ENCODE measurements at places on chromosomes 12 and 14. TPM values are rescaled to one million over a fixed set of nuclear protein-coding genes. Genes with fewer than 3 reads are reported as not detected.
A peak's percentile ranks its signal among the peaks of the same experiment; 100 is the strongest.

The ST8SIA1 gene
- total RNA-seq: 0.14 TPM

The ADAM20 gene
- total RNA-seq: 0.14 TPM

The AHNAK2 gene
- 121 TPM for total RNA-seq

The REP15 gene
- total RNA-seq: 1.3 TPM

The TSPAN9 gene
- total RNA-seq: 18.5 TPM

The PRKCH gene
- total RNA-seq: 10.5 TPM

The PPM1H gene
- total RNA-seq: 20.3 TPM

The KLHDC1 gene
- total RNA-seq: 1.9 TPM

The SLC39A2 gene
- total RNA-seq: 0.25 TPM

The KIF26A gene
- 0.48 TPM for total RNA-seq

The CLEC6A gene
- total RNA-seq: not detected

The SPX gene
- total RNA-seq: 9.4 TPM

The SLC17A8 gene
- total RNA-seq: under 0.01 TPM

The IL22 gene
- total RNA-seq: not detected

The ALDH1L2 gene
- 15.0 TPM for total RNA-seq

The DTX3 gene
- 34.1 TPM for total RNA-seq

The P2RX2 gene
- total RNA-seq: not detected

The MIP gene
- total RNA-seq: not detected

The GPRC5A gene
- 28.7 TPM for total RNA-seq

- peak; percentile 42 for DNase-seq
Observed at GRCh38 chr12:7079826-7080125, 12.5 kb downstream of the C1R start.

GRCh38 chr12:47032644-47033043, 46.8 kb upstream of the PCED1B start:
- DNase-seq: no peak

DNA sequence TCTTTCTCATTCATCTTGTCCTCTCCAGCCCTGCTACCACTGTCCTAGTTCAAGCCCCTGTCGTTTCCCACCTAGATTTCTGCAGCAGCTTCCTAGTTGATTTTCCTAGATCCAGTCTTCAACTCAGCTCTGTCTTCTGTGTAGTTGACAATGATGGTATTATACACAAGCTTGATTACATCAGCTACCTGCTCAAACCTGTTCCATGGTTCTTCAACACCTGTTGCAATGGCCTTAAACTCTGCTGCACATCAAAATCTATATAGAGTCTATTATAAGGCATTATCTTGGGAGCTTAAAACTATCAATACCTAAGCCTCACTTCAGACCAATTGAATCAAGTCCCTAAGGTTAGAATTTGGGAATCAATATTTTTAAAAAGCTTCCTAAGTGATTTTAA, 71.7 kb upstream of the PELI2 start:
- no peak for DNase-seq

DNA sequence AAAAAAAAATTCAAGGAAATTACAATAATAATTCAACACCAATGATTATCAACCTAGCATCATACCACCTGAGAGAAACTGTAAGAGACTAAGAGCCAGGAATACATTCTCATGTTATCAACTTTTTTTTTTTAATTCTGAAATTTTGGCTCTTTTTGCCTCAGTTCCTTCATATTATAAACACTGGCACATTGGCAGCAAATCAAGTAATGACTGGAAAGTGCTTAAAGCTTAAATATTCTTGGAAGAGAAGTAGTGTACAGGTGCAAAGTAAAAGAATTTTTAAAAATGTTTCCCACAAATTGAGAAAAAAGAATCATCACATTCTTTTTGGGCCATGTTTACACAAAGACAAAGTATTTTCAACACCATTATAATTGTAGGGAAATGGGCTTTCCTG, 296.9 kb upstream of the SOX5 start:
- DNase-seq: no peak

GRCh38 chr14:93510056-93510455, 79.3 kb downstream of the UNC79 start:
- DNase-seq: no peak

GRCh38 chr12:122062832-122063693, 15.5 kb upstream of the MLXIP start:
- no peak for DNase-seq

GRCh38 chr12:50309950-50310349, 26.6 kb upstream of the LIMA1 start:
- no peak for DNase-seq

- no peak for DNase-seq
Observed at GRCh38 chr12:124387528-124387911, 92.6 kb downstream of the RFLNA start.

- DNase-seq: no peak
Observed at GRCh38 chr12:43425361-43425760, 126.6 kb downstream of the ADAMTS20 start.

- no peak for DNase-seq
Observed at GRCh38 chr12:112530941-112531340, 112.2 kb downstream of the PTPN11 start.

GRCh38 chr12:16606201-16606849, 363 bp upstream of the LMO3 start:
- no peak for DNase-seq

- no peak for DNase-seq
Observed at GRCh38 chr12:119949145-119949544, 39.9 kb upstream of the BICDL1 start.

- no peak for DNase-seq
Observed at GRCh38 chr12:124725597-124726237, 137.9 kb downstream of the SCARB1 start.

- no peak for DNase-seq
Observed at GRCh38 chr14:76644855-76645518, 116.3 kb upstream of the VASH1 start.

- no peak for DNase-seq
Observed at GRCh38 chr14:91229005-91229382, 15.5 kb downstream of the GPR68 start.

GRCh38 chr14:38536376-38537038, 280.6 kb upstream of the CLEC14A start:
- no peak for DNase-seq

GRCh38 chr12:96571101-96571862, 81.9 kb downstream of the CFAP54 start:
- no peak for DNase-seq

DNA sequence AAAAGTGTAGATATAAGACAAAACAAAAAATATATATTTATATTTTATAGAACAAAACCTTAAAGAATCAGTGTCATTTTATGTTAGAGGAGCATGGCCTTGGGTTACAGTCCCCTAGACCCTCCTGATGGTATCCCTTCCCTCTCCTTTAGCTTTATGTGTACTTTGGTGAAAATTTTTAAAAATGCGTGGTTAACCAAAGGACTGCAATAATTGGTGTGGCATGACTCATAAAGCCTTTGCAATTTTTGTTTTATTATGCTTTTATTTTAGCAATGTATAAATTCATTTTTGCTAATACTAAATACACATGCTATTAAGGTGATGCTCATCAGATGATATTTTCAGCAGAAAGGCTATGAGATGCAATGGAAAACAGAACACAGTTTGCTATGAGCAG, 264.4 kb downstream of the SYT1 start:
- no peak for DNase-seq

DNA sequence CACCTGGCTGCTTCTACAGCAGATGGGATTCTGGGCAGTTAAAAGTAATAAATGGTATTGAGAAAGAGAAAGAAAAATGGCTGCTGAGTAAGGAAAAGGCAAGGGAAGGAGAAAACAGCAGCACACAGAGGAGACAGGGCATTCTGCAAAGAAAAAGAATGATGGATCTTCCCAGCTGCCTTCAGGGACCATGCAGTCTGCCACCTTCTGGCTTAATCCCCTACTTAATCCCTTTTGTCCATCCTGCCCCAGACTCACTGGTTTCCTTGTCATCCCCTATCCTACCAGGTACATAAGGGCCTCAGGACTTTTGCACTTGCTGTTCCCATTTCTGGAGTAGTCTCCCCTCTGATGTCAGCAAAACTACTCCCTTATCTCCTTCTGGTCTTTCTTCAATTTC, 107.6 kb downstream of the GAS2L3 start:
- no peak for DNase-seq

GRCh38 chr12:27703720-27704452, 6.7 kb upstream of the MRPS35 start:
- peak; percentile 51 for DNase-seq

GRCh38 chr12:30806989-30807694, 52.4 kb upstream of the CAPRIN2 start:
- DNase-seq: no peak

DNA sequence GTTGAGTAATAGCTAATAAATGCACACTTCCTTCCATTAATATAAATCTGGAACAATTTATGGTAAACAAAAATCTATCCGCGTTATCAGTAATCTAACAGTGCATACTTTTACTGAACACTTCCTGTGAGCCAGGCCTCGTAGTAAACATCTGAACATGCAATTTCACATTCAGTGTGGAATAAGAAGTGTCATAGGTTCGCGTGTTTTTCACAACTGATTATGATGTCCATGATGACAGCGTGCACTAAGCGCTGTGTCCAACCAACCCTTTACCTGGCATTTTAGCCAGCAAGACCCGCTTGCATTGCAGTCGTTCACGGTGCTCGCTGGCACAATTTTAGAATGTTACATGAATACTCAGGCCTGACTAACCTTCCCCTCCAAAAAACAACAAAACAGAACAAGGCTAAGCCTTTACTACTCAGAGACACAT, 2.1 kb downstream of the PNMA1 start:
- no peak for DNase-seq

DNA sequence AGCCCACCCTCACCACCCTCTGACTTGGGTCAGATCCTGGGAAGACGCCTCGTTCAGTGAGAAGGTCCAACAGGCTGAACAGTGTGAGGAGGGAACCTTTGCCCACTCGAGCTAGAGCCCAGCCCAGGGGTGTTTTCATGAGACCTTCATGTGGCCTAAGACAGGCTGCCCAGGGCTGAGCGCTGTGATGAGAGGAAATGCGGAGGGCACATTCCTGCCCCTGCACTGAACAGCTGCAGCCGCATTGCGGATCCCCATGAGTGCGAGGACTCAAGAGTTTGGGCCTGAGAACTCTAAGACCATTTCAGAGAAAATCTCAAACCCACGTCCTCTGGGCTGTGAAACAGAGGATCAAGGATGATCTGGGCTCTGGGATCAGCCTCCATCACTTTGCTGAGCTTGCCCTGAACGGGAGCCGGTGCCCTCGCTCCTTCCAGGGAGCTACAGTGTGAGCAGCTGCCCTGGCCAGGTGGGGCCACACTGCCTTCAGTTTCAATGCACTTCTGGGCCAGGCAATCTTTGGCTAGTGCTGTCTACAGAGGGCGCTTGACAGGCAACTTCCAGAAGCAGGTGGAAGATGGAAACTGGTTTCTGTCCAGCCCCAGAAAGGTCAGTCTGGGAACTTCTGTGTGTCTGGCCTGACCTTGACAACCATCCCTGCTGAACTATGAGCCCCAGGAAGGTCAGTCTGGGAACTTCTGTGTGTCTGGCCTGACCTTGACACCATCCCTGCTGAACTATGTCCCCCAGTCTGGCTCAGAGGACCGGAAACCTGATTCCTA, 43.5 kb upstream of the P2RX7 start:
- DNase-seq: no peak

DNA sequence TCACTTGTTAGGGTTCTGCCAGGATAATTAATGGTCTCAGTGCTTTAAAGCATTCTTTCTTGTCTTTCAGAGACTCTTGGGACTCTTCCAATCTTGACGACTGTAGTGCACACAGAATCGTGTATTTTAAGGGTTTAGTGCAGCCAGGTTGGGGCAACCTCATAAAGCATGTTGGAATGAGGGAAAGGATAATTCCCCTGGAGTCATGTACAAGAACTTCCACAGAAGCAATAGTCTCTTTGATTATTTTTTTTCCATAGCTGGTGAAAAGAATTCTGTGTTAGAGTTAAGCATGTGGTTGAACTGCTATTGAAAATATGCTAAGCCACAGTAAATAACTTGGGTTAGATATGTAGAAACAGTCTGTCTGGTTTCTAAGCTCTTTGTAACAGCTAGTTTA, 246.8 kb upstream of the DAAM1 start:
- DNase-seq: no peak

- no peak for DNase-seq
Observed at GRCh38 chr14:85252011-85252410, 277.9 kb upstream of the FLRT2 start.

- no peak for DNase-seq
Observed at GRCh38 chr12:69000540-69001243, 67.7 kb upstream of the CPM start.

DNA sequence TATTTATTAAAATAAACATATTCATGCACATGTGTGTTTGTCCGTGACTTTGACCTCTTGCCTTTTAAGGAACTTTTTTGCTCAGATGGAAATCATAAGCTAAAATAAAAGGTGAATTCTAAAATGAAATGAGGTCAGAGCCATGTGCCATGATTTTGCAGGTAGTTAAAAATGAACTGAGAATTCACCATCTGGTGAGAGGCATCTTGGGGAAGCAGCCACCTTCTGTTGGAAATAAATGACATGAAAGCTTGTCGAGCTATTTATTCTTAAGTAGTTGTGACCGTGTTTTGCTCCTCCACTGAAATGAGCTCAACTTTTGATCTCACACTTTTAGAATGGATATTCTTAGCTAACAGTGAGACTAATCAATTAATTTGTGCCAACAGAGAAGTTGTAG, 56.8 kb upstream of the CNOT2 start:
- DNase-seq: no peak

- no peak for DNase-seq
Observed at GRCh38 chr14:76844223-76844622, 18.0 kb downstream of the LRRC74A start.

GRCh38 chr14:33934938-33935337, 15.9 kb downstream of the EGLN3 start:
- no peak for DNase-seq

DNA sequence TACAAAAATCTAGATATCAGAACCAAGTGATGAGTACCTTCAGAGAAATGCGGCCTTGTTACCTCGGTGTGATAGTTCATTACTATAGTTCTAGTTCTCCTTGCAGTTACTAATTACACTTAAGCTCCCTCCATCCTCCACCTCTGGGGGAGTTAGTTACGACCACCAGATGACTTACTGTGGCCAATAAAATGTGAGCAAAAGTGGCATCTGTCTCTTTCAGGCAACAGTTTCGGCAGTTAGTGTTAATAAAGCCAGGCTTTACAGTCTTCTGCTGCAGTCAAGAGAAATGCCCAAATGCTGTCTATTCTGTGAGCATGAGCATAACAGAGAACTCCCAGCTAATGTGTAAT, 6.0 kb downstream of the TXNDC16 start:
- DNase-seq: no peak

GRCh38 chr12:12561371-12562015, 1.2 kb downstream of the DUSP16 start:
- DNase-seq: no peak
